ENCODE measurements at places on chromosomes 2 and 18.

- DNase-seq, result peak; percentile 51
Observed at GRCh38 chr2:47225061-47225783, 70.1 kb upstream of the STPG4 start.

GRCh38 chr2:133966720-133967304 lies 287.1 kb upstream of the MGAT5 start:
- no peak for DNase-seq

DNA sequence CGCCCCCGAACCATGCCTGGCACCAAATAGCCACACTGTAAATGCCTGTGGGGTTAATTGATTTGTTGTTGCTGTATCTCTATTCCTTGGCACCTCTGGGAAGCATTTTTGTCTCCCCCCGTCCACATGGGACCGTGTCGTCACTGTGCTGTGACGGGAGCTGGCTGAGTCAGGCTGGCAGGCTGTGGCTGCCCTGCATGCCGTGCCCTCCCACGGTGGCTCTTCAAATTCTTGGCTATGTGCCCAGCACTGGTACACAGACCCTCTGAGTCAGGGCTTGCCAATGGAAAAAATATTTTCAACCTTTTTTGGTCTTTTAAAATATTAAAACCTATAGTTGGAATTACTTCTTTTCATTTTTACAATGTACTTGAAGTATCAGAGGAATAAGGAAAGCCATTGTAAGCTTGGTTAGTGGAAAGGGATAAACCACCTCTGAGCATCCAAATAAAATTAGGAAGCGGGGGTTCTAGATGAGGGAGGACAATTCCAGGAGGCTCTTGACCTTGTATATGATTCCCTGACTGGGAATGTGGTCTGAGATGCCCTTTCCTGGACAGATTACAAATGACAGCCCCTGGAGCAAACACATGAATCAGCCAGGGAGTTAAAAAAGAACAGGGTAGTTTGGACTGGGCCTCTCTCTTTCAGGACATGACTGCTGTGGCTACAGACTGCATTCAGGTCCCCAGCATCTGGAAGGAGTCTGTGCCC lies 59.4 kb downstream of the DGKD start:
- DNase-seq, result peak; percentile 60

DNA sequence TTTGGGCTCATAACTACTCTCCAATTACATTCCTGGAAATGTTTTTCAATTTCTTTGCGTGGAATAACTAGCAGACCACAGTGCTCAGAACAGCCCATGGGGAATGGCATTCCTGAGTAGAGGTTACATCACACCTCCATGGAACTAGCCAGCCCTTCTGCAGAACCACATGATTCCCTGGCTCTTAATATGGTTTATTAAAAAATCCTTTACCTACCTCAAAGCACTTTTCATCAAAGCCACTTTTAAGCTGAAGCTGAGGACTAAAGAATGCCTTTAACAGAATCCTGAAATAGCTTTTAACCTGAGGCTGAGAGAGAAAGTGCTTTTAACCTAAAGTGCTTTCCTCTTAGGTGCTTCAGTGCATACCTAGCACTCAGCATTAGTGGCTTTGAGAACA lies 376.3 kb downstream of the ARHGAP15 start:
- no peak for DNase-seq

DNA sequence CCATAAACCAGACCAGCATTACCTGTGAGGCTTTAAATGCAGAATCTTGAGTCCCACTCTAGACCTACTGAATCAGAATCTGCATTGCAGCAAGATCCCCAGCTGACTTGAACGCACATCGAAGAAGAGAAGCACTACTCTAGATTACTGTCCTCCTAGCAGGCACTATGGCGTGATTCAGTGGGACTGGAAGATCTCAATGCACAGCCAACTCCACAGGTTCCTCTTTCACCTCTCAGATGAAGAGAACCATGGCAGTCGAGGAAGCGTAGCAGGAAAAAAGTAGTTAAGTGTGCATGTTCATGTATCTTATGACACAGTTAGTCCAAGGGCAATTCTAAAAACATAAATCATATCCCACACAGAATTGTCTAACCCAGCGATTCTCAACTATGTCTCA lies 97.4 kb downstream of the STK39 start:
- no peak for DNase-seq

DNA sequence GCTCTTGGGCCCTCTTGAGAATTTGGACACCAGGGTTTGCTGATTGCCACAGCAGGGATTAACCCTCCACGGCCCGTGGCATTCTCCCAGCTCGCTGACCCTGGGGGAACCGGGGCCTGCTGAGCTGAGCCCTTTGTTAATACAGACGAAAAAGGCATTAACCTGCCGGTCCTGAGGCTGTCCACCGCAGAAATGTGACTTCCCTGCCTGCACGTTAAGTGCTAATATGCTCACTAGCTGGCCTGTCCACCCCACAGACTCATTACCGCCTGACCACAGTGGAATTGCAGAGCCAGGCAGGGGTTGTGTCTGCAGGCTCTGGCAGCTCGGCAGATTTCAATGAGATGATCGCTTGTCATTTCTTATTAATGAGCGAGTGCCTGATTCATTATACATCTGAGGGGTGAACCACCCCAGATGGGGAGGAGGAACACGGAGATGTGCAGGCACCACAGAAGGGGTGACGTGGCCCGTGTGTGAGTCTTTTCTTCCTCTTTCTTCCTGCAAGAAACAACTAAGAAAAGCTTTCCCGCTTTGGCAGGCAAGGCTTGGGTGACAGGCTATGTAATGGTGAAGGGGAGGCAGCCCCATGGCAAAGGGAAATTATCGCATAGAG lies 126.0 kb downstream of the GLI2 start:
- DNase-seq, result no peak

DNA sequence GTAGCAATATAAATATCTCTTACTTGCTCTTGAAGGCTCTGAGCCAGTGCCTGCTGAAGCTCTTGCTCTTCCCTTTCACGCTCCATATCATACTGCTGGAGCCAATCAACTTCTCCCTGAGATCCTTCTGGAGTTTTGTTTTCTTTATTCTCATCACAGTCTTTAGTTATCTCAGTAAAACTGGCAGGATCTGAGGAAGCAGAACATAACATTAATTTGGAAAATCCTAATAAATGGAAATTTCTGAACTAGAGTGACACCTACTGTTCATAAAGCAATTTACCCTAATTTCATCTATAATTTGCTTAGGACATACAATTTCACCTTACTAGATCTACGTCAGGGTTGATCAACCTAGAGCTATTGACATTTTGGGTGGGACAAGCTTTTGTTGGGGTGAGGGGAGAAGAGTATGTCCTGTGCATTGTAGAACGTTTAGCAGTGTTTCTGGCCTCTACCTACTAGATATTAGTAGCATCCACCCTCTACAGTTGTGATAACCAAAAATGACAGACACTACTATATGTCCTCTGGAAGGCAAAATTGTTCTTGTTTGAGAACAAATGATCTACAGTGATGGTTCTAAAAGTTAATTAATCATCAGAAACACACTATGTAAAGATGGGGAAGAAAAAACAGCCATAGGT lies 47.2 kb downstream of the VIL1 start:
- DNase-seq, result no peak

DNA sequence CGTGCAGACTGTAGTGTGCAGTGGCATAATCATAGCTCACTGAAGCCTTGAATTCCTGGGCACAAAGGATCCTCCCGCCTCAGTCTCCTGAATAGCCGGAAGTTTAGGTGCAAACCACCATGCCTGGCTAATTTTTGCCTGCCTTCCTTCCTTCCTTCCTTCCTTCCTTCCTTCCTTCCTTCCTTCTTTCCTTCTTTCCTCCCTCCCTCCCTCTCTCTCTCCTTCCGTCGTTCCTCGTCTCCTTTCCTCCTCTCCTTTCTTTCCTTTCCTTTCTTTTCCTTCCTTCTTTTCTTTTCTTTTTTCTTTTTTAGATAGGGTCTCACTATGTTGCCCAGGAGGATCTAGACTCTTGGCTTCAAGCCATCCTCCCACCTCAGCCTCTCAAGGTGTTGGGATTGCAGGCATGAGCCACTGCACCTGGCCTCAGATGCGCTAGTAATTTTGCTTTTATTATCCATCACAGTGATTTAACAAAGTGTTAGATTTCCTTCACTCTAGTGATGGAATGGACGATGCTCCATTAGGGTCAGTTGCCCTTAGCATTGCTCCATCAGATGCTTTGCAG lies 6.6 kb upstream of the ANKRD29 start:
- no peak for DNase-seq

GRCh38 chr2:102304268-102304667 lies 7.1 kb upstream of the IL1RL1 start:
- DNase-seq, result no peak

DNA sequence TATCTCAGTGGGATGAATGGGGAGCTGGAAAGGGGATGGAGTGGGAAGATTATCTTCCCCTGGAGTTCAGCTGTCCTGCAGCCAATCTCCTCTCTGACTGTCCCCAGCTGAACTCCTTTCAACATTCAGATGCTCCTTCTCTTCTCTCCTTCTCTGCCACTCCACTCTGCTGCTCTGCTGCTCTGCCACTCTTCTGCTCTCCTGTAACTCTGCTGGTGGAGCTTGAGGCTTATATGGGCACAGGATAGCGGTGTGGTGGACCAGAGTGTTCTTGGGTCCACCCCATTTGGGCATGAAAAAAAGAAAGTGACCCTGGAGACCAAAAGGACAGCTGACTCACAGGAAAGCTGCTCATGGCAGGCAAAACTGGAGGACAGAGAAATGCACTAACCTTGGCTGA lies 26.6 kb downstream of the FAHD2B start:
- no peak for DNase-seq

- peak; percentile 87 for DNase-seq
Observed at GRCh38 chr18:43277164-43277600, at the start of gene SYT4. Gene SYT4 (minus strand): TSS chr18:43277490. CDS start chr18:43277281, 209 bp downstream.

Measured in NCI-H1092 (cell line).